Occipital lobe (tissue), 3 donors: ENCODE measurements at places on chromosomes 6 and 20. TPM values are rescaled to one million over a fixed set of nuclear protein-coding genes. Genes with fewer than 3 reads are reported as not detected.

- DNase-seq: no peak
Observed at GRCh38 chr6:32551410-32551809, 21.3 kb upstream of the HLA-DRB5 start.

DNA sequence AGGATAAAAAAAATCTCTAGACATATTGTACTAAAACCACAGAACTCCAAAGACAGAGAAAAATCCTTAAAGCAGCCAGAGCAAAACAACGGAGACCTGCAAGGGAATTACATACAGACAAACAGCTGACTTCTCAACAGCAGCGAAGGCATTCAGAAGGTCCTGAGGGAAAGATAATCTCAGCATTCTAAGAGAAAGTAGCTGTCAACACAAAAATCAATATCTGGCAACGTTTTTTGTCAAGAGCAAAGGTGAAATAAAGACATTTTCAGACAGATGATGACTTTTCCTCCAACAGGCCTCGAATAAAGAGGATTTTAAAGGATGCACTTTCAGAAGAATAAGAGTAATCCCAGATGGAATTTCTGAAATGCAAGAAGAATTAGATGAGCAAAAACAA is 6.1 kb upstream of the SCGN start:
- DNase-seq: no peak

GRCh38 chr6:126804332-126805064 is 314.0 kb upstream of the RSPO3 start:
- no peak for DNase-seq

GRCh38 chr6:89278956-89279355 is 36.1 kb downstream of the GABRR2 start:
- no peak for DNase-seq

GRCh38 chr20:32989507-32990283 is 14.5 kb downstream of the SUN5 start:
- DNase-seq: no peak

GRCh38 chr6:1809291-1809988 is 199.7 kb downstream of the FOXC1 start:
- DNase-seq: no peak

GRCh38 chr6:82076916-82077315 is 170.6 kb downstream of the IBTK start:
- DNase-seq: no peak

- no peak for DNase-seq
Observed at GRCh38 chr20:3885715-3886114, 3.5 kb upstream of the PANK2 start.

DNA sequence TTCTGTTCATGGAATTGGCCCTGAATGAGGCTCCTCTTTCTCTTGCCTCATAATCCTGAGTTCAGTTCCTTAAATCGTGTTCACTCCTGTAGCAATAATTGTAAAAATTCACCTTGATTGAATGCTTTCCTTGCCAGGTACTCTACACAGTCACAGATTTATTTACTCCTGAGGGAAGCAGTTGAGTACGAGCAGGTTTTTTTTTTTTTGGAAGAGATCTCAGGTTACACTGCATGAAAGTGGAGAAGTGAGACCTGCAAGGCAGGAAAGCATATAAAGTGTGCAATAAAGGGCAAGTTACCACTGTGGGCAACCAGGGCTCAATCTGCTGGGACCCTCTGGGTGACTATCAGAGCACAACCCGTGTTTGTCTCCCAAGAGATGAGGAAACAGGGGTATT is 93.0 kb upstream of the DOK5 start:
- DNase-seq: no peak

DNA sequence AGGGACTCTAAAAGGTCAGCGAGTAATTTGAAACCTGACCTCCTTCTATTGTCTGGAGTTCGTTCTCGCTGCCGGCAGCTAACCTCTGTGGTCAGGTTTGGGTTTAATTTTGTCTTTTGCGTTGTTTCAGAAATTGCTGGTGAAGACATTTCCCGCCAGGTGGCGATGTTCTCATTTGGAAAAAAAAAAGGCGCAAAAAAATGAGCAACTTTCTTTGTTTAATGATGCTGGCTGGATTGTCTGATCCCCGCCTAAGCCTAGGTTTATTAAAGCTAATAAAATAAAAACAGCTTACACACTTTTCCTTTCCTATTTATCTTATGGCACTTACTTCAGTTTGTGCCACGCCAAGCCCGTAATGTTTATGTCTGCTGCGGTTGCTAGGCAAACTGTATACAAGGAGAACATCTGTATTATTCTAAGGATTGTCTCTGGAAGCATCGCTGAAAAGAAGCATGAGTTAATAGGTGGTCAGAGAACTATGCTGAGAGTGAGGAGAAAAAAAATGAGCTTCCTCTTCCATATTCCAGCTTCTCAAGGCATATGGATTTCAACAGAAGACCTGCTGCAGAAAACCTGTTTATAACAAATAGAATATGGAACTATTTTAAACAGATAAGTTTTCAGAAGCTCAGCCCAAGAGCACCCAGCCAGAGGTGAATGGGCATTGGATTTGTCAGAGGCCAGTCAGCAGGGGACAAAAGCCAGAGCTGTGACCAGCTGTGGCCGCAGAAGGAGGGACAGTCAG is 205.7 kb downstream of the DOK5 start:
- no peak for DNase-seq

GRCh38 chr20:22438926-22439325 is 145.4 kb downstream of the FOXA2 start:
- DNase-seq: no peak

GRCh38 chr6:169240125-169240524 is 13.5 kb downstream of the THBS2 start:
- no peak for DNase-seq

DNA sequence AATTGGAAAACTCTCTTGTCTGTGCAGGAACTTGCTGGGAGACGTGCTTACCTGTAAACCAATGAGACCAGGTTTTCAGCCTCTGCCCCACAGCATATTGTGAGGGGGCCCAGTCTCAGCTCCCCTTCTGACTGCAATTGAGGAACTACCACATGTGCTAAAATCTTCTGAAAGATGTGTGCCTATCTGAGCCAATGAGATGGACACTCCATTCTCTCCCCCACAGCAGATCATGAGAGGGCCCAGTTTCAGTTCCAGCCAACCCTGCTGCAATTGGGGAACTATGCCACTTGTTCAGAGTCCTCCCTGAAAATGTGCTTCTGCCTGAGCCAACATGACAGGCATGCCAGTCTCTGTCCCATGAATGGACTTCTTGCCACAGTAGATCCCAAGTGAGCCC is 20.9 kb upstream of the PI3 start:
- no peak for DNase-seq

- no peak for DNase-seq
Observed at GRCh38 chr6:34597605-34598353, 41.6 kb upstream of the SPDEF start.

DNA sequence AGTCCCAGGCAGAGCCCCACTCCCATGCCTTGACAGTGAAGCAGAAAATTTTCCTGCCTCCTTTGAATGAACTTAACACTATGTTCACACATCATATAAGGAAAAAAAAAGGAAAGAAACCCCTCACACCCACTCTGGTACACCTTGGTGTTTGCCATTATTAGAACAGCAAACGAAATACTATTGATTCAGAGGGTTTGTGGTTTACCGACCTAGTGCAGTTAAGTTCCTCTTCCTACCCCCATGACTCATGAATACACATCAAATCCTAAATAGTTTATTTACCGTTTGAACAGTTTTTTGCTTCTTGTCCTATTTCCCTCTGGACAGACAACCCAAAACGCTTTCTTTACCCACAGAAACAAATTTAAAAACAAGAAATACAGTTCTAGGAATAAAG is 237.7 kb downstream of the FOXA2 start:
- DNase-seq: no peak

- no peak for DNase-seq
Observed at GRCh38 chr6:69368613-69369012, 428.2 kb downstream of the LMBRD1 start.

GRCh38 chr20:33210371-33210770 is 6.8 kb upstream of the BPIFA3 start:
- no peak for DNase-seq

The LAMA4 gene
- total RNA-seq: 19.2 TPM

The SERPINB6 gene
- total RNA-seq: 12.3 TPM

The ANKEF1 gene
- 2.7 TPM for total RNA-seq

The PTGIS gene
- total RNA-seq: 10.8 TPM

The STX11 gene
- 0.78 TPM for total RNA-seq

The NRN1 gene
- 17.9 TPM for total RNA-seq

The COL19A1 gene
- 5.9 TPM for total RNA-seq

The UBE2V1 gene
- 30.1 TPM for total RNA-seq

The KHDC1L gene
- total RNA-seq: 0.78 TPM

The MEI4 gene
- 0.47 TPM for total RNA-seq

The DHX35 gene
- 12.6 TPM for total RNA-seq

The TAP1 gene
- total RNA-seq: 7.5 TPM
